ENCODE measurements at places on chromosomes 2 and 18.

- no peak for DNase-seq
Measured at GRCh38 chr18:70086085-70086484, 119.4 kb downstream of the RTTN start.

- no peak for DNase-seq
Measured at GRCh38 chr2:152456262-152456661, 121.3 kb downstream of the FMNL2 start.

- DNase-seq = no peak
Measured at GRCh38 chr2:235768606-235769005, 274.8 kb downstream of the AGAP1 start.

GRCh38 chr2:149666809-149667320, 79.3 kb upstream of the MMADHC start:
- no peak for DNase-seq

DNA sequence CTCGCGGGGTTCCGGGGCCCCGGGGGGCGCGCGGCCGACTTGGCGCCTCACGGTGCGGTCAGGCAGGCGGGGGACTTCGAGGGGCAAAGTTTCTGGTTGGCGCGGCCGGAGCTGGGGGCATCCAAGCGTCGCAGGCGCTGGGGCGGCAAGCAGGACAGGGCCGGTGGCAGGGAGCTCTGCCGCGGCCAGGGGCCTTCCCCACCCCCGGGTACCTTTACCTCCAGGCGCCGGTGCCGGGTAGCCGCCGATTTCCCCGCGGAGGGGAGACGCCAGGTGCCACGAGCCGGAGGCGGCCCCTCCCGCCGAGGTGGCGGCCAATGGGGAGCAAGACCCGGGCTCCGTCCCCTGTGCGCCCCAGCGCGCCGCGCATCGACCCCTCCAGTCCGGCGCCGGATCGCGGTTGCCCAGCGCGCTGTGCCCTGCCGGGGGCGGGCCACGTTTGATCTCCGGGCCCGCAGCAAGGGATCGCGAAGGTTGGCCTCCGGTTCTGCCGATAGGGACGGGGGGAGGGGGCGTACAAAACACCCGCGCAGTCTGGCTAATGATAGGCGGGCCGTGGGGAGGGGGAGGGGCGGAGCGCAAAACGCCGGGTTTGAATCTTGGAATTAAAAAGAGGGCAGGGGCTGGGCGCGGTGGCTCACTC, at the start of gene ST8SIA5:
Gene ST8SIA5 (minus strand): TSS at position 495 of the 643 bp plus-strand sequence. CDS start 545 bp downstream, outside the sequence.
- DNase-seq = no peak

DNA sequence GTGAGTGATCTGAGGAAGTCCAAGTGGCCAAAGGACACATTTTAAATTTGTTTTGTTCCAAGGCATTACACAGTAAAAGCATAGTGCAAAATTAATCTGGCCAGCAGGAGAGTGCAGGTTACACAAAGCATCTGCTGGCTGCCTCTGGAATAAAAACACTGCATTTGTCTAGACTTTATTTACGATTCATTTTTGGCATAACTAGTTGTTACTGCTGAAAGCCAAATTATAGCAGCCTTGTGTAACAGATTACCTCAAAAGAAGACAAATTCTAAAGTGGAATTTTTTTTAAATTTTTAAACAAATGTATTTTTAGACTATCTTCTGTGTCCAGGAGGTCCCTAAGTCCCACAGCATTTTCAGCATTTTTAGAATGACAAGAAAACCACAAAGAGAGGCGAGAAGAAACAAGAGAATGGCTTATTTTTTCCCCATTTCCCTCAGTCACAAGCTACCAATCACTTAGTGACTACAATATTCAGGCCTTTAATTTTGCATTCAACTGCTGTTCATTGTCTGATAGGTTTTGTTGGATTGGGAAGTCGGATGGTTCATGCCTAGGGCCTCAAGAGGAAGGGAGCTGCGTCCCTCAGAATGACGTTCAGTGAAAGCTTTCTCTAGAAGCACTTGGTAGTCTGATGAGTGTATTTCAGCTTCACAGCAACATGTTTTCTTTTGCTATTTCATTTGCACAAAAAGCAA, 46.0 kb downstream of the TMEFF2 start:
- no peak for DNase-seq

GRCh38 chr18:40851014-40851429, 1104.0 kb upstream of the PIK3C3 start:
- DNase-seq = no peak

GRCh38 chr2:99984799-99985515, 157.4 kb downstream of the AFF3 start:
- no peak for DNase-seq

DNA sequence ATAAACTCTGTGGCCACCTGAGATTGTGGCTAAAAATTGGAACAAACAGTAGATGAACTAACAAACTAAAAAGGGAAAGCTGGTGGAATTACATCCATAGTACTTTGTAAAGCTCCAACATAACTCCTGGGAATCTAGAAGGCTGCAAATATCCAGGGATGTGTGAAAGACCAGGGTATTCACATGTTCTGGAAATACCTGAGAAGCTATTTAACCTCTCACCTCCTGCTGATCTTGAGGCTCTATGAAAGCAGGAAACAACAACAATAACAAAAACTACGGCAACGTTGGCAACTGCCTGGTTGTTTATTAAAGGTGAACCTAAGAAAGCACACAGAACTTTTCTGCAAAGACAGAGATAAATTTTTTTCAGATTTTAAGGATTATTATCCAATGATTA, 171.3 kb downstream of the CCDC178 start:
- DNase-seq = no peak

Measured in stimulated activated CD4-positive, alpha-beta T cell treated with anti-CD3 and anti-CD28 coated beads, TNF-alpha, amount 100 ng/mL, for 4 hours (primary cell).